ENCODE measurements at places on chromosomes 6 and 20.

- no peak for DNase-seq
These were observed 111.2 kb downstream of the EDN3 start for GRCh38 chr20:59411589-59411988.

DNA sequence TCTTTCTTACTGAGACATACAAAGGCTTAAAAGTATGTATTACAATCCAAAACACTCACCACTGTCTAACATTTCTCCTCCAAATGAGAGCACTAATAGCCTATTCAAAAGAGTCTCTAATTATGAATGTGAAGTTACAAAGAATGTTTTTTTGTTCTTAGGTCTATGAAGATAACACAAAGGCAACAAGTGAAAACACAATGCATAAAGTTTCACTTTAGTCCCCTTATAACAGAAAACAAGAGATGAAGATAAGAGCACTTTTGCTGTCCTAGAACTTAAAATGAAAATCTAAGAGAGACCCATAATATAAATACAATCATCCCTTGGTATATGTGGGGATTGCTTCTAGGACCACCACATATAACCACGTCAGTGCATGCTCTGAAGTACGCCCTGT, 25.6 kb downstream of the ITCH start:
- DNase-seq: no peak

DNA sequence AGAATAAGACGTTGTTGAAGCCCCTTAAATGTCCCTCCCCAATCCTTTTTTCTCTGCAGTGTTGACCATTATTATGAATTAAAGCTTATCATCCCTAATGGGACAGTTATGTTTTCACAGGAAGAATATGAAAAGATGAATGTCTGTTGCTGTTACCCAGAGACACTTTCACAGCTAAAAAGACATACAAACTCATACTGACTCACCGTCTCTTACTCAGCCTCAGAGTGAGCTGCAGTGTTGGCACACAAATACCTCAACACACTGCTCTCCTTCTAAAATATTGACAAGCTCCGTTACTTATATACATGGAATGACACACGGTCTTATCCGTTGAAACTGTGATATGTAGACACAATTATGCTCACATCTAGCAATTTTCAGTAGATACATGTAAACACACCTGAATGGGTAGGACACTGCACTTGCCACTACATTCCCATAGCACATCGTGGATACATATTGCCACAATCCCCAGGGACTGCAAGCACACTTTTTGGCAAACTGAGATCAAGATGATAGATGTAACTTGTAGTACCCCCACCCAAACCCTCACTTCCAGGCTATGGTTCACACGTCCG, 9.6 kb upstream of the SAPCD1 start:
- no peak for DNase-seq

- no peak for DNase-seq
These were observed 51.8 kb upstream of the MYB start for GRCh38 chr6:135129136-135129856.

DNA sequence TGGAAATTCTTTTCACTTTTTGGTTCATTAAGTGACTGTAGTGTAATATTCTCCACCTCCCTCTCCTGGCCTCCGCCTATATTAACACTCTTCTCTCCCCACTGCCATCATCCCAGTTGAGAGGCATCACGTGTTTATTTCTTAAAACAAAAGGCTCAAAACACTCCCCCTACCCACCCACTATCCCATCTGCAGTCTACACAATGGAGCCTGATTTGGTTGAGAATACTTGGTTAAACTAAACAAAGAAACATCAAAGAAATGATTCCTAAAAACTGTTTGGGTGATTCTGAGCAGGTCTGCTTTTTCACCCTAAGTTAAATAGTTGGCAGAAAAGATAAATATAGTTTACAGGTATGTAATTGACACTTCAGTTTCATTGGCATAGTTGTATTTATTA, 5.9 kb downstream of the TFAP2B start:
- DNase-seq: no peak

DNA sequence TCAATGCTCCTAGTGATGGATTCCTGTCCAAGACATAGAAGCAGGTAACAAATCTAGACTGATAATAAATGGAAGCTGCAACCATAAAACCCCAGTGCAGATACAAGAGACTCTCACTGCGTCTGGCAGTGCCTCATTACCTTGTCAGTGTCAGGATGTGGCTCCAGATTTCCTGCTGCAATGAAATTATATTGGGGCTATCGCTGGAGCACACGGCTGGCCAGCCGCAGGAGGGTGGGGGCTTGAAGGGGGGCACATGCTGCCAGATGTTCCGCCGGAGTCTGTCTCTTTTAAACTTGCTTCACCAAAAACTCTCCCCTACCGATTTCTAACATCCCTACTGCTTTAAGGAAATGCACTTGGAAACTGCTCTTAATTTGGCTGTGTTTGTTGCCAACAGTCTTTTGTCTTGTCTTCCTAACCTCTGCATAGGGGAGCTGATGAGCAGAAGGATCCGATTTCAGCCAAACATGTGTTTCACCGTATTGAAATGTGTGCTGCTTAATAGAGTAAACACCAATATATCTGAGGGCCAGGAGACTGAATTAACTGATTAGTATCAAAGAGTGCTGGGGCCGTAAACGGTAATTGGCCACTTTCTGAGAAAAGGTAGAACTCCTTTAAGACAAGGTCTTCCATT, 102.2 kb upstream of the EXOC2 start:
- no peak for DNase-seq

- DNase-seq: no peak
These were observed 36.6 kb upstream of the BTN3A2 start for GRCh38 chr6:26328265-26328844.

DNA sequence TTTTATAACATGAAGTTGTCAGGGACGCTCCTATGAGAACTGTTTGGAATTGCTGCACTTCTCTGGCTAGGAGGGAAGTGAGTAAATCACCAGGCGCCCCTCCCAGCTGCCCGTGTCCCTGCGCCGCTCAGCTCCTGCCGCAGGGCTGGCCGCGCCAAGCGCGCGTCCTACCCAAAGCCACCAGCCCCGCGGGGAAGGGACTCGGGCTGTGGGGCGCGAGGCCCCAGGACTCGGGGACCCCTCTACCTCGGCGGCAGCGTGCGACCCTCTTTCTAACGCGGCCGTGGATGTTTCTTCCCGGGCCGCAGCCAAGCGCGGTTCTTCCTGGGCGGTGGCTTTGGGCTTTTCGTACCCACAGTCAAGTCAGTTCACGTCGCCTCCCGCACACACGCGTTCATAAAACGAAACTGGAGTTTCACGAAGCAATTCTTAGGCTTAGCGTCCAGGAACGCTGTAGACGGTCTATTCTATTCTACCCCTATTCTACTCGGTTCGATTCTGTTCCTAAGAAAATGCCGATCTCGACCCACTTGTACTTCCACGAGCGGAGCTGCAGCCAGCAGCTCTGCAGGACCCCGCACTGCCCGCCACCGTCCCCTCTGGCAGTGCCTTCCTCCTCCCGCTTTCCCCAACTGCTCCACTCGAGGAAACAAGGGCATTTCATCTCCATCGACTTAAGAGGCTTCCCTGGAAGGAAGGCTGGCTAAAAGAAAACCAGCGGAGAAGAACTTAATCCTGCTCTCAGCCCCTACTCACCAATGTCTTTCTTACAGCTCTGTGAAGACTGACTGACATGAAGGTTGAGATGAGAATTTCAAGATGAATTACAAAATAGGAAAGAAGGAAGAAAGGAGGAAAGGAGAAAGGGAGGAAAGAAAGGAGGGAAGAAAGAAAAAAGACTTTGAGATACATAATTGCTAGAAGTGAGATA, 15.4 kb downstream of the FOXC1 start:
- DNase-seq: no peak

DNA sequence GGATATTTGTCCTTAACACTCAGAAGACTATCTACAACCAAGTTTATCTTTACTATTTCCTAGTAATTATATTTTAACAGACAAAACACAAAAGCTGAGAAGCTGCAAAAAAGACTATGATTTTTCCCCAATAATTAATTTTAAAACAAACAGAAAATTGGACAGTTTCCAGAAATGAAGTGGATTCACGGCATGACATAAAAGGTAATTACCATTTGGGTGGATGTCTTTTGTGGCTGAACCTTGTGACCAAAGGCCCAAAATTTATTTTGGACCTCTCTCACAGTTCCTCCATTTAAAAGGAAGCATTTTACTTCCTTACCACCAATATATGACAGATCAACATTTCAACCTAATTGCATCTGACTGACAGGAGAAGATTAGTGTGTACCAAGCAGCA, 90.2 kb downstream of the GMDS start:
- no peak for DNase-seq

- no peak for DNase-seq
These were observed 82.9 kb downstream of the ADGRG6 start for GRCh38 chr6:142384519-142385254.

All from HuH-7 (cell line).